Epithelial cell of proximal tubule (primary cell): ENCODE measurements at places on chromosomes 5 and 9. TPM values are rescaled to one million over a fixed set of nuclear protein-coding genes. Genes with fewer than 3 reads are reported as not detected.

DNA sequence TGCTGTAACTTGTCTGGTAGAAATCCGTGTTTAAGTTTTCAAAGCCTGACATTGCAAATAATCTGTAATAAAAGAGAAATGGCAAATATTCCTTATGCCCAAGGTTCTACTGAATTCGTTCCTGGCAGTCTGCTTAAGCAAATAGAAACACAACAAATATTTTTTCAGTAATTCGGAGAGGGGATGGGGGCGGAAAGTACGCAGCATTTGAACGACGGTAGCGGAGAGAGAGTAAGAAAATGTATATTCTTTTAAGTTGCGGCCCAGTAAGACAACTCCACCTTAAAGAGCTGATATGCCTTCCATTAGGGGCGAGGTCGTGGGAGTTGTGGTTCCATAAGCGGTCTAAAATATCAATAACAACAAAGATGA is 569 bp downstream of the YIPF5 start:
- DNase-seq = no peak

DNA sequence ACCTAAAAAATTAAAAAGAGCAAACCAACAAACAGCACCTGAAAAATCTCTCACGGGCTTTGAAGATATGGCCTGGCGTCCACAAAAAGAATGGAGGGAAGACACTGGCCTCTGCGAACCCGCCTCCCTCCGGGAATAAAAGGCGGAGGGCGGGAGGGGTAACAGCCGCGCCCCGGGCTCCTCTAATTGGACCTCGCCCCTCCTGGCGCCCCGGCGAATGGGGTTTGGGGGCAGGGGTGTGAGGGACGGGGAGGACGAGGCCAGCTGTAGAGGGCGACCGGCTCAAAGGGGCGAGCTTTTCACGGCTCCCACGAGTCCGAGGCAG is 753 bp downstream of the FANCC start:
- DNase-seq = no peak

DNA sequence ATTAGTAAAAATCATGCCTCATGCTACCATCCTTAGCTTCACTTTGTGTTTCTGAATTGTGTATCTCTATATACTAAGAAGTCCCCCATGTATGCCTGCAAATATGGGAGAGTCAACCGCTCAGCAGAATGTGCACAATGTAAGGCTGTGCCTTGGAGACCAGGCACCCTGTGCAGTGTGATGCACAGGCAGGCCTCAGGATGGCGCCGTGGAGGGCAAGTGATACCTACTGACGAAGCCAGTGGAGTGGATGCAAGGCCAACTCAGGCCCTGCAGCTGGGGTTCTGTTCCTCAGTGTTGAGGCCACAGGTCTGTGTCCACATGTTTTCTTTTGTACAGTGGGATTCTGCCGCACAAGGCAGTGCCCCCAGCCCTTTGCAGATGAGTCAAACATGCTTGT is 28.4 kb downstream of the SYK start:
- DNase-seq = no peak

The ADAMTS12 gene
- 2.1 and 3.3 TPM in 2 replicates for total RNA-seq

The TPM2 gene
- total RNA-seq = 265 and 267 TPM in 2 replicates

The SLC6A18 gene
- not detected in 2 replicates for total RNA-seq

The NKD2 gene
- total RNA-seq = not detected in 2 replicates

The C7 gene
- total RNA-seq = not detected in 2 replicates

The UNC13B gene
- total RNA-seq = 19.1 and 19.6 TPM in 2 replicates

The TNC gene
- 66.1 and 68.9 TPM in 2 replicates for total RNA-seq
